ENCODE measurements at places on chromosomes 2 and 18. TPM values are rescaled to one million over a fixed set of nuclear protein-coding genes. Genes with fewer than 3 reads are reported as not detected.

The UGT1A7 gene
- not detected for total RNA-seq

The OXER1 gene
- not detected for total RNA-seq

The COL4A3 gene
- 7.2 TPM for total RNA-seq

The GAL3ST2 gene
- total RNA-seq: 1.1 TPM

The PSMA8 gene
- total RNA-seq: 0.37 TPM

The CRACDL gene
- total RNA-seq: 0.13 TPM

The ARHGEF33 gene
- not detected for total RNA-seq

The SCN7A gene
- total RNA-seq: not detected

The KCMF1 gene
- 95.1 TPM for total RNA-seq

The ALKAL2 gene
- not detected for total RNA-seq

The AQP12A gene
- not detected for total RNA-seq

The SMYD1 gene
- total RNA-seq: not detected

The RFTN2 gene
- not detected for total RNA-seq

The MC4R gene
- total RNA-seq: not detected
